ENCODE measurements at places on chromosomes 4 and X.
A peak's percentile ranks its signal among the peaks of the same experiment; 100 is the strongest.

- no peak for DNase-seq
Measured at GRCh38 chr4:73742490-73743160, 2.3 kb downstream of the CXCL8 start.

DNA sequence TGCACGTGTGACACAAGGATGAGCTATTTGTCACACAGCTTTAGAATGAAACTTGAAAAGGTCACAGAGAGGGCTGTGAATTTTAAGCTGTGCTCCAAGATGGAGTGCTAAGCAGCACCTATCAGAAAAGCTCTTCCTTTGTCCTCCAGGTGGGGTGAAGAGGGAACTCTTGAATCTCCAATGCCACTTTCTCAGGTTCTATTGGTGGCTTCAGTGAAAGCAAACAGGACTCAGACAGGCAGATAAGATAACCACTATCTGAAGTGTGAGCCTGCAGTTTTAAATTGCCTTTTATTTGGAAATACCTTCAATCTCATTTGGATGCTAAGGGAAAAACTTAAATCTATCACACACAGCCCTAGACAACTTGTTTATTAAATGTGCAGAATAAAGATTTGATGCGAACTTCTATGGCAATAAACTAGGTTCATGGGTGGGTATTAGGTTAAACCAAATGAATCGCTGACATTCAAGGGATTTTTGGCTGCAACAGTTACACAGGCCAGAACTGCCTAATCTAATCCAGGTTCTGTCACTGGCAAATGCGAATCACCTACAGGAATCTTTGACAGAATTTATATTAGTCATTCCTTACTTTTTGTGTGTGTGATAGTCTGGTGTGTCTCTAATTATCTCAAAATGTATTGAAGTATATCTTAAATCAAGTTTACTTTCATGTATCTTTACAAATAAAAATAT is 13.6 kb upstream of the PDGFRA start:
- no peak for DNase-seq

GRCh38 chr4:66558651-66559050 is 888.4 kb upstream of the EPHA5 start:
- DNase-seq, result no peak

GRCh38 chrX:2875798-2876399 is 47.2 kb downstream of the GYG2 start:
- peak; percentile 0 for DNase-seq

DNA sequence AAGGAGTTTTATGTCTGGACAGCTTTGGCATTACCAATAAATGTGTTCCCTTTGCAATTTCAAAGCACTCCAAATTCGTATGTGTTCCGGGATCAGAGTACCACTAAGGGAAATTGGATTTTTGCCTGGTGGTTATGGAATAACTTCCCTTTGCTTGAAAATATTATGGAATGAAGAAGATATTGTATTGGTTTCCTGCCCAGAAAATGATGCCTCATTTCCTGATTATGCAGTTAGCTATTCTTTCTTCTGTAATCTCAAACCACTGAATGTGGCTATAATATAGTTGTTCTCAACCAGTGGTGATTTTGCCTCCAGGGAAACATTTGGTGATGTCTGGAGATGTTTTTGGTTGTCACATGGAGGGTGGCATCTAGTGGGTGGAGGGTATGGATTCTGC is 142.9 kb downstream of the PCDH7 start:
- DNase-seq, result no peak

- DNase-seq, result no peak
Measured at GRCh38 chrX:104013606-104014005, at the start of gene H2BW1. Gene H2BW1, minus strand, starts transcription at chrX:104013708. Its CDS starts 132 bp downstream, at chrX:104013576.

- DNase-seq, result no peak
Measured at GRCh38 chr4:20487852-20488251, 212.4 kb upstream of the PACRGL start.

DNA sequence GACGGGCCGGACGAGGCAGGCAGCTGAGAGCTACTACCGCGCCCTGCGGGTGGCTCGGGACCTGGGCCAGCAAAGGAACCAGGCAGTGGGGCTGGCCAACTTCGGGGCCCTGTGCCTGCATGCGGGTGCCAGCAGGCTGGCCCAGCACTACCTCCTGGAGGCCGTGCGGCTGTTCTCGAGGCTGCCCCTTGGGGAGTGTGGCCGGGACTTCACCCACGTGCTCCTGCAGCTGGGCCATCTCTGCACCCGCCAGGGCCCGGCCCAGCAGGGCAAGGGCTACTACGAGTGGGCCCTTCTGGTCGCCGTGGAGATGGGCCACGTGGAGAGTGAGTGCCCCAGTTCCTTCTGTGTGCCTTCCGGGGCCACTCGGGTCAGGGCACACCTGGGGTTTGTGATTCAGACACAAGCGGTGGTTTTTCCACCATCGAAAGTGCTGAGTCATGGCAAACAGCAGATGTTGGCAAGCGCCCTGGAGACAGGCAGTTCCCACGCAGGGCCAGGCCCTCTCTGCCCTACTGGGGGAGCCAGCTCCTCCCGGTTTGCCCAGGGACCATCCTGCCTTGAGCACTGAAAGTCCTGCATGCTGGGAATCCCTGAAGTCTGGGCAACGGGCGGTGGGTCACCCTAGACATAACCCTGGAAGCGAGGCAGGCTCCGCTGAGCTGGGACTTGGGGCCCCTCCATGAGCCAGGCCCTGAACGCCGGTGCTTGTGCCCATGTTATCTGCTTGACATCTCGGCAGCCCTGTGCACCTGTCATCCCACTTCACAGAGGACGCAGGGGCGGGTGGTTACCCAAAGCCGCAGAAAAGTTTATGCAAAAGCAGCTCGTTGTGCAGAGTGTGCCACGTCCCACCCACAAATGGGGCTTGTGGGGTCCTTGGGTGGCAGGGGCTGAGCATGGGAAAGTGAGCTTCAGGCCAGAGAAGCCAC is 29.5 kb downstream of the SH3TC1 start:
- DNase-seq, result peak; percentile 74
